HCEC 1CT (cell line): ENCODE measurements at places on chromosomes 3 and 15.

DNA sequence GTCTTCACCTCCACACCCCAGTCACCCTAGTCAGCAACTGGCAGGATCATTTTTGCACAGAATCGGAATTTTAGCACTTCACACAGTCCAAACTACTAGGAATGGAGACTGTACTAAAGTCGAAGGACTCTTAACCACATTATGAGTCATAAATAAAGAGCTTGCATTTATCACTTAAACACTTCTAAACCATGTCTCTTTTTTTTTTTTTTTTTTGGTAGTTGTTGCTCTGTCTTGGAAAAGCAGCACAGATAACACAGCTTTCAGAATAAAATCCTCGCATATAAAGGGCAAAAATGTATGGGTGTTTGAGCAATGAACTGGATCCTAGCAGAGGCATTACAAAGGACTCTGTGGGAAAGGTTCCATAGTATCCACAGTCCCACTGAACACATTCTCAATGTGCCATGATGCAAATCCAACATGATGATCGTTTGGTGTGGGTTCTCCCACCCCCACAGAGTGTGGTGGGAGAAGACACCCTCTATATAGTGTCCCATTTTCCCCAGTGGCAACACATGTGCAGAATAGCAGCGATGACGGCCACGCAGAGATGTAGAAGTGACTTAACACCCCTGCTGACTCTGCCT lies 47.1 kb downstream of the FOXP1 start:
- DNase-seq: peak; percentile 82

GRCh38 chr3:148790370-148790769 lies 37.2 kb upstream of the CPB1 start:
- no peak for DNase-seq

- DNase-seq: peak; percentile 64
These were observed 212.6 kb upstream of the PLSCR5 start for GRCh38 chr3:146817704-146818103.

DNA sequence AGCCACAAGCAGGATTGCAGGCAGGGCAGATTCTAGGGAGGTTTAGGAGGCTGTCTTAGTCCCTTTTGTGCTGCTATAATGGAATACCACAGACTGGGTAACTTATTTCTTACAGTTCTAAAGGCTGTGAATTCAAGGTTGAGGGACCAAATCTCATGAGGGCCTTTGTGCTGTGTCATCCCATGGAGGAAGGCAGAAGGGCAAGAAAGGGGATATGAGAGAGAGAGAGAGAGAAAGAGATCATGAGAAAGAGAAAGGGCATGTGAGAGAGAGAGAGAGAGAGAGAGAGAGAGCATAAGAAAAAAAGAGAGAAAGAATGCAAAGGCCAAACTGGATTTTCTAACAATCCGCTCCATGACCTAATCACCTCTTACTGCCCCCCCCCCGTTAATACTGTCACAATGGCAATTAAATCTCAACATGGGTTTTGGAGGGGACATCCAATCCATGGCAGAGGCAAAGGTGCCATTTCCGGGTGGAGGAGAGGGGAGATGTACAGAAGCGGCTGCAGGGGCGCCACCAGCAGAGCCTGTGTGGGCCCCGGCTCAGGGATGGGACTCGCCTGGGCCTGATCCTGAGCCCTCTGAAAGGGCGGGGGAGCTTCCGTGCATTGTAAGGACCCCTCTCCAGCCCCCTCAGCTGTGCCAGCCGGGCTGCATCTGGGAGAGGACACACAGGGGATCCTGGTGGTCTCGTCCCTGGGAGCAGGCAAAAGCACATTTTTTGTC lies 20.5 kb downstream of the MRPS11 start:
- DNase-seq: no peak
